T-helper 2 cell treated with Interferon-gamma antibody and Interleukin-4, amounts not matched to agents 100 ng/mL and 5 ng/mL, for 36 hours (primary cell): ENCODE measurements at places on chromosomes 12 and 14. TPM values are rescaled to one million over a fixed set of nuclear protein-coding genes. Genes with fewer than 3 reads are reported as not detected.

PMEL gene
- total RNA-seq, result 0.20 and 0.25 TPM in 2 replicates

AKAP3 gene
- 0.93 and 1.4 TPM in 2 replicates for total RNA-seq

SLC16A7 gene
- total RNA-seq, result 42.5 and 43.7 TPM in 2 replicates

CLEC4C gene
- not detected in 2 replicates for total RNA-seq

MBIP gene
- 21.8 and 24.4 TPM in 2 replicates for total RNA-seq

RASSF9 gene
- total RNA-seq, result not detected in 2 replicates

ZNF26 gene
- 15.3 and 19.5 TPM in 2 replicates for total RNA-seq
